ENCODE measurements at places on chromosomes 11 and 22. TPM values are rescaled to one million over a fixed set of nuclear protein-coding genes. Genes with fewer than 3 reads are reported as not detected.

- no peak for DNase-seq
- H3K4me3 ChIP-seq = no peak overlapping the region
- no peaks in the 10 kb centered on the region for H3K4me1 ChIP-seq
- no peaks in the 10 kb centered on the region for H3K27me3 ChIP-seq
These were observed 15.2 kb downstream of the SBF1 start for GRCh38 chr22:50459496-50460140.

GRCh38 chr11:94424662-94425061 lies 23.4 kb upstream of the GPR83 start:
- H3K4me1 ChIP-seq = 0 out of 2 replicates have a peak, but pooled peaks cover 2% of the 10 kb centered on the region
- H3K27ac ChIP-seq = no peak overlapping the region
- DNase-seq = no peak

GRCh38 chr11:3055891-3056290 lies 1.3 kb downstream of the CARS1 start:
- peaks cover 14% of the 10 kb centered on the region for H3K4me1 ChIP-seq
- no peaks in the 10 kb centered on the region for H3K27me3 ChIP-seq
- DNase-seq = no peak
- H3K36me3 ChIP-seq = peaks cover 20% of the 10 kb centered on the region
- H3K4me3 ChIP-seq = peak overlapping the region; percentile 97

GRCh38 chr22:50035976-50036724 lies 21.9 kb downstream of the TTLL8 start:
- no peak for DNase-seq
- no peaks in the 10 kb centered on the region for H3K27me3 ChIP-seq
- H3K27ac ChIP-seq = no peak overlapping the region
- no peaks in the 10 kb centered on the region for H3K4me1 ChIP-seq
- H3K36me3 ChIP-seq = no peaks in the 10 kb centered on the region

DNA sequence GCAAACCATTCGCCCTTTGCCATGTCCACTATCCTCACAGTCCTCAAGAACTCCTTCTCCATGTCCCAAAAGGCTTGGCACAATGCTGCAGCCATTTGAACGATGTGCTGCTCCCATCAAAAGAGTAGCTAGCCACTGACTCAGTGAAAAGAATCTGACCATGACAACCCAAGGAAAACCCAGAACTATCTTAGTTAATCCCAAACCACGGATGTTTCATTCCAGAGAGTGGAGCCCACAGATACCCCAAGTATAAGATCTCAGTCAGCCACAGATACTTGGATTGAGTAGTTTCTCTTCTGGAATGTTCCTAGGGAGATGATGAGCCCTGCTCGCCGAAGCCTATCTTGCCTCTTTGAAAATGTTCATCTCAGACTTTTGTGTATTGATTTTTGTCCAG lies 176.9 kb downstream of the NAV2 start:
- H3K4me3 ChIP-seq = no peak overlapping the region
- DNase-seq = no peak
- H3K36me3 ChIP-seq = no peaks in the 10 kb centered on the region

- no peaks in the 10 kb centered on the region for H3K36me3 ChIP-seq
- no peaks in the 10 kb centered on the region for H3K27me3 ChIP-seq
- H3K4me1 ChIP-seq = no peaks in the 10 kb centered on the region
- no peak for DNase-seq
These were observed 1477.2 kb downstream of the TBC1D22A start for GRCh38 chr22:48239461-48240147.

GRCh38 chr22:49333206-49333605 lies 494.5 kb downstream of the BRD1 start:
- no peaks in the 10 kb centered on the region for H3K4me1 ChIP-seq
- DNase-seq = no peak
- peaks cover 21% of the 10 kb centered on the region for H3K27me3 ChIP-seq
- H3K27ac ChIP-seq = no peak overlapping the region
- no peak overlapping the region for H3K4me3 ChIP-seq
- H3K36me3 ChIP-seq = no peaks in the 10 kb centered on the region

The KRTAP5-11 gene
- total RNA-seq = not detected

- no peak overlapping the region for H3K4me3 ChIP-seq
- DNase-seq = no peak
- H3K4me1 ChIP-seq = no peaks in the 10 kb centered on the region
These were observed 590.5 kb downstream of the ETS1 start for GRCh38 chr11:127996825-127997224.

DNA sequence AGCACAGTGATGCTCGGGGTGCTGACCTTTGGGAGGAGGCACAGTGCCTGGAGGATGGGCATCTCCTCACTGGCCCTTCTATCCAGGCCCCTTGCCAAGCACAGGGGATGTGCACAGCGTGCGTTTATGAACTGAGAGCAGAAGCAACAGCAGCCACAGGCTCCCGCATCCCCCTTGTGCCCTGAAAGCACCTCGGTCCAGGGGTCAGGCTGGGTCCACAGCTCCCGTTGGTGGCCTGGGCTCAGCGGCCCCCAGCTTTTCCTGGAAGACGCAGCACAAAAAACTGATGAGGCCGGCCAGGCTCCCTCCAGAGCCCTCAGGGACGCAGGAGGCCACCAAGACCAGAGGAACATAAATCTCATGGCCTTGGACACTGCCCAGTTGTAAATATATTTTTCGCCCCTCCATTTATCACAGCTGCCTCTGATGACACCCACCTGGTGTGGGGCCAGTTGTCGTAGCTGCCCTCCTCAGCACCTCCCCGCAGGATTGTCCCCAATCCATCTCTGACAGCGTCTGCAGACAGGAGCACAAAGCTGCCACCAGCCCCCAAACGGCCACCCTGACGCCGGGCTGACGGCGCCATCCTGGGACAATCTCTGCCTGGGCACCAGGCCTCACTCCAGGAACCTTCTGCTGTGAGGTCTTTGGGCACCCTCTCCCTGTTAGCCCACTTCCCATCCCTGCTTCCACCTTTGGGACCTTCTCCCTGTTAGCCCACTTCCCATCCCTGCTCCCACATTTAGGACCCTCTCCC lies 203.1 kb downstream of the BRD1 start:
- DNase-seq = no peak
- no peaks in the 10 kb centered on the region for H3K27me3 ChIP-seq
- no peaks in the 10 kb centered on the region for H3K36me3 ChIP-seq
- H3K4me1 ChIP-seq = no peaks in the 10 kb centered on the region
- H3K27ac ChIP-seq = no peak overlapping the region
- no peak overlapping the region for H3K4me3 ChIP-seq

GRCh38 chr22:46052801-46053562 lies 76.0 kb upstream of the WNT7B start:
- H3K27me3 ChIP-seq = no peaks in the 10 kb centered on the region
- peaks cover 27% of the 10 kb centered on the region for H3K4me1 ChIP-seq
- no peak for DNase-seq
- H3K4me3 ChIP-seq = peak overlapping the region; percentile 78

- H3K27me3 ChIP-seq = no peaks in the 10 kb centered on the region
- H3K27ac ChIP-seq = no peak overlapping the region
- no peak overlapping the region for H3K4me3 ChIP-seq
- no peaks in the 10 kb centered on the region for H3K4me1 ChIP-seq
- no peaks in the 10 kb centered on the region for H3K36me3 ChIP-seq
These were observed 112.2 kb upstream of the RRM1 start for GRCh38 chr11:3982431-3982830.

DNA sequence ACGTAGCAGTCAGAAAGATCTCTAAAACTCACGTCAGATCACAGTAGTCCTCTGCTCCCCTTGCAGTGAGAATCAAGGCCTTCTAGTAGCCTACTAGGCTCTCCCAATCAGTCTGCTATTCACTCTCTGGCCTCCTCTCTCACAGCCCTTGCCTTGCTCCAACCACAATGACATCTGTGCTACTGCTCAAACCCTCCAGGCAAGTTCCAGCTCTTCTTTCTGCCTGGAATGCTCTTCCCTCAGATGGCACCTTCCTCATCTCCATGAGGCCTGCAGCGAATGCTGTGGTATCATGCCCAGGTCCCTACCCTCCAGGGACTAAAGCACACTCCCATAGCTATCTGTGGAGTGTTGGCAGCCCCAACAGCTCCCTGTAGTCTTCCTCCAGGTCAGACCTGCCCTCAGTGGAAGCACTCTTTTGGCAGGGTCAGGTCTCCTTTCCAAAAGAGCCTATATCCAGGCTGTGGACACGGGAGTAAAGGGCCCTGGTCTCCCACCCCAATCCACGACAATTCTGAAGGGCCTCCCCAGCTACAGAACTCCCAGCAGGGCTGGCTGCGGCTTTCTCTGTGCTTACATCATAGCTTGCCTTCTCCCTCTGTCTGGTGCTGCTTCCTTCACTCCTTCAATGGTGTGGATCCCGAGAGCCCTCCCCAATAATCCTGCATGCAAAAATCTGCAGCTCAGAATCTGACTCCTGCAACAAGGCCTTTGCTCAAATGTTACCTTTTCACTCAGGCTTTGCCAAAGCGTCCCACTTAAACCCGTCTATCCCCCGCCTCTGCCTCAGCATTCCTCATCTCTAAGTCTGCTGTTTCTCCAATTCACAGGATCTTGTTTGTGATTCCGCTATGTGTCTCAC lies 8.9 kb downstream of the HIRA start:
- peaks cover 7% of the 10 kb centered on the region for H3K36me3 ChIP-seq
- no peak overlapping the region for H3K27ac ChIP-seq

GRCh38 chr11:118930094-118930712 lies 4.5 kb upstream of the BCL9L start:
- peaks cover 34% of the 10 kb centered on the region for H3K4me1 ChIP-seq
- no peaks in the 10 kb centered on the region for H3K27me3 ChIP-seq
- no peaks in the 10 kb centered on the region for H3K36me3 ChIP-seq
- H3K27ac ChIP-seq = peak overlapping the region; percentile 100
- H3K4me3 ChIP-seq = peak overlapping the region; percentile 73

The FGF19 gene
- total RNA-seq = 37.5 TPM

DNA sequence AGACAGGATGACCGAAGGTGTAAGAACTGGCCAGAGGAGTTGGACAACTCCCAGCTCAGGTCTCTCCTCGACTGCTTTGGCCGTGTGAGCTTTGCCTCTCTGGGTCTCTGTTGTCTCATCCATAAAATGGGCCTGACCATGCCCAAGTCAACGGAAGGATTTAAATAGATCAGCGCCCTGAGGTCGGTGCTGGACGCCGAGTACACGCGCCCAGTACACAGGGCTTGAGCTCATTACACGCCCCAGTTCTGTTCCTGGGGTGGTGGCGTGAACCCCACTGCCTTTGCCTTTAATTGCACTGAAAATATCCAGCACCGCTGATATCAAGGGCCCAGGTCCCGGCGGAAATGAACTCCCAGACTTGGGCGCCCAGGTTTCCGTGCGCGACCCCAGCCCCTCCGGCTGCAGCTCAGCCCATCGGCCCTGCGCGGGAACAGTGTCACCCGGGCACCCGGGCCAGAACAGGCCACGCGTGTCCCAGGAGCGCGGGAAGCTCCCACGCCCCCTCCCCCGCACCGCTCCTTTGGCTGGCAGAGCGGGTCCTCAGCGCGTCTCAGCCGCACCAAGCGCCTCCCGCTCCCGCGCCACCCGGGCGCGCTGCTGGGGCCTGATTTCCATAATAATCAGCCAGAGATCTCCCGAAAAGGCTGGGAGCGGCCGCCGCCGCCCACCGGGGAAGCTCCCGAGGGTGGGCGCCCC lies 42.2 kb downstream of the CYTH4 start:
- H3K4me1 ChIP-seq = peaks cover 100% of the 10 kb centered on the region
- no peak for DNase-seq
- H3K27me3 ChIP-seq = no peaks in the 10 kb centered on the region
- H3K27ac ChIP-seq = peak overlapping the region; percentile 100

DNA sequence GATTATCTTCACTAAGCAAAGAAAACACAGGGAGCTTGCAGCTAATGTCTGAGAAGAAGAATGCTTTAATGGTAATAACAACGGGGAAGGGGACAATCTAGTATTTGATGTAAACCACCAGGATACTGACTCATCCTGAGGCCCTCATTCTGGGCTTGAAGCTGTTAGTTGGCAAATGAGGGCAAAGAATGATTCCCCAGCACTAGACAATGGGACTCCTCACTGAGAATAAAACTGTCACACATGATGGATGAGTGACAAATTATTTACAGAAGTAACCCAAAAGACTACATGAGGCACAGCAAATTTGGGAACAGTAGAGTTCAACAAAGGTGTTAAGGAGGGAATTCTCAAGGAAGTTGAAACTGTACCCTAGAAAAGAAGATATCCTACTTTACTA lies 76.3 kb downstream of the FAM168A start:
- peak overlapping the region; percentile 68 for H3K27ac ChIP-seq
- peak; percentile 68 for DNase-seq
- no peaks in the 10 kb centered on the region for H3K27me3 ChIP-seq
- H3K36me3 ChIP-seq = no peaks in the 10 kb centered on the region
- H3K4me1 ChIP-seq = peaks cover 20% of the 10 kb centered on the region

The OR6A2 gene
- 0.22 TPM for total RNA-seq

The TMPRSS13 gene
- total RNA-seq = 0.52 TPM

- DNase-seq = no peak
- no peak overlapping the region for H3K4me3 ChIP-seq
- peaks cover 24% of the 10 kb centered on the region for H3K36me3 ChIP-seq
- H3K27me3 ChIP-seq = no peaks in the 10 kb centered on the region
These were observed 11.2 kb downstream of the PEX26 start for GRCh38 chr22:18088825-18089568.

DNA sequence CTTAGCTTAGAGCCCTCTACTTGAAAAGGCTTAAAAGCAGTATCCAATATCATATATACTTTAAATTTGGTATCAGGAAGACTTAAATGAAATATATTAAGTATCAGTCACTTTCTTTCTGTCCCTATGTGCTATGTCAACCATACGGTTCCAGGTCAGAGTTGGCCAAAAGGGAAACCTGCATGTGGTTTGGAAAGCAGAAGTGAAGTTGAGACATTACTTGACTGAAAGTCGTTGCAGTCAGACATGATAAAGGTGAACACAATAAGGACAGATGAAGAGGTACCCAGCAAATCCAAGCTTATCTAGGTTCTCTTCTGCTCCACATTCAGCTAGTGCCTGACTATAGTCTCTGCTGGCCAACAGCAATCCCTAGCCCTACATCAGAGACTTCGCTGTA lies 336.8 kb downstream of the KCNA4 start:
- no peak overlapping the region for H3K27ac ChIP-seq
- no peaks in the 10 kb centered on the region for H3K36me3 ChIP-seq
- H3K27me3 ChIP-seq = no peaks in the 10 kb centered on the region
- no peaks in the 10 kb centered on the region for H3K4me1 ChIP-seq

The IGHMBP2 gene
- 19.3 TPM for total RNA-seq

- no peaks in the 10 kb centered on the region for H3K36me3 ChIP-seq
- H3K27ac ChIP-seq = no peak overlapping the region
- DNase-seq = no peak
- H3K4me1 ChIP-seq = peaks cover under 1% of the 10 kb centered on the region
- H3K4me3 ChIP-seq = no peak overlapping the region
These were observed 30.5 kb downstream of the NFAM1 start for GRCh38 chr22:42401535-42402334.

The TSPAN18 gene
- total RNA-seq = 18.3 TPM

GRCh38 chr22:28146401-28147314 lies 227.6 kb upstream of the PITPNB start:
- H3K36me3 ChIP-seq = no peaks in the 10 kb centered on the region
- H3K27me3 ChIP-seq = peaks cover 94% of the 10 kb centered on the region
- no peak overlapping the region for H3K4me3 ChIP-seq
- no peak for DNase-seq

The SLC15A3 gene
- not detected for total RNA-seq
